GM19239 (cell line): ENCODE measurements at places on chromosomes 3 and 15.

DNA sequence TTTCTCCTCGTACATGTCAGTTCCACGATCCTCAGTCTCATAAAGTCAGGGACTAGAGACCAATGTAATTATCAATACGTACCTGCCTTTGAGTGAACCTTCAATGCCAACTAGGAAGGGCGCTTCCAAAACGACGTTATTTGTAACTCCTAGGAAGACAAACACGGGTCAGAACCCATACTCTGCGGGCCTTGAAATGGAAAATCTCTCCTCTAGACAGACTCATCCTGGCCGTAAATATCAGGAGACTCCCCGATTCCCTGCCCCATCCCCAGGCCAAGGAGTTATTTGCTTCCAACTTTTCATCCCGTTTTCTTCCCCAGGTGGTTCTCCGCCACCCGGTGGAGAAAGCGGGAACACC is 578 bp downstream of the OIP5 start:
- DNase-seq = no peak

GRCh38 chr3:45026038-45026437 is at the start of gene CLEC3B:
Gene CLEC3B (plus strand): TSS chr3:45026303. CDS start chr3:45026363, 60 bp downstream.
- no peak for DNase-seq

- no peak for DNase-seq
Observed at GRCh38 chr15:83430441-83430840, 16.7 kb upstream of the SH3GL3 start.

- DNase-seq = no peak
Observed at GRCh38 chr3:186964616-186965015, 34.3 kb downstream of the ST6GAL1 start.

DNA sequence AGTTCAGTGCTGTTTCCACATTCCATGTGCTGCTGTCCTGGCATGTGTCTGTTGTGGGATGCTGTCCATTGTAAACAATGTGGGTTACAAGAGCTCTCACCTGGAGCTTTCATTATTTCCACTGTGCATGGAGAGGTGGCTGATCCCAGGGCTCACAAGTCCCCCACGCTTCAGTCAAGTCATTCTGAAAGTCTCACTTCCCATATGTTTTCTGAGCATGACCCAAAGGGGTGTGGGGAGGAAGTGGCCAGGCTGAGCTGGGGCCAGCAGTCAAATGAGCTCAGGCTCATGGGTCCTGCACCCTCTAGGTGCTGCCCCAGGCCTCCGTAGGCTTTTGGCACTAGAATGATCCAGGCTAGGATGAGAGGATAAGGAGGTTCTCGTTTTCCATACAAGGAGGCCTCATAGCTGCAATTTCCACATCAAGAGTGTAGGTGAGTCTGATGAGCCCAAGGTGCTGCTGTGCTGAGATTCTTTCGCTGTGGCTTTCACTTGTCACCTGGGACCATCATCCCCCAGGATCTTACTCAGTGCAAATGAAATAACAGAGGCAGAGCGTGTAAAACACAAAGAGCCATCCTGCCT is 22.0 kb downstream of the STARD5 start:
- DNase-seq = peak; percentile 38

DNA sequence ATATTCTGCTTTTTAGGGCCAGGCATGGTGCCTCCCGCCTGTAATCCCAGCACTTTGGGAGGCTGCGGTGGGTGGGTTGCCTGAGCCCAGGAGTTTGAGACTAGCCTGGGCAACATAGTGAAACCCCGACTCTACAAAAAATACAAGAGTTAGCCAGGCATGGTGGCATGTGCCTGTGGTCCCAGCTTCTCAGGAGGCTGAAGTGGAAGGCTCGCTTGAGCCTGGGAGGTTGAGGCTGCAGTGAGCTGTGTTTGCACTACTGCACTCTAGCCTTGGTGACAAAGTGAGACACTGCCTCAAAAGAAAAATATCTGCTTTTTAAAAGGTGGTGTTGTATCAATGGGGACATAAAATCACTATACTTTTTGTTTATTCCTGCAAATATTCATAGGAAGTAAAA is 112.8 kb downstream of the C3orf38 start:
- no peak for DNase-seq

DNA sequence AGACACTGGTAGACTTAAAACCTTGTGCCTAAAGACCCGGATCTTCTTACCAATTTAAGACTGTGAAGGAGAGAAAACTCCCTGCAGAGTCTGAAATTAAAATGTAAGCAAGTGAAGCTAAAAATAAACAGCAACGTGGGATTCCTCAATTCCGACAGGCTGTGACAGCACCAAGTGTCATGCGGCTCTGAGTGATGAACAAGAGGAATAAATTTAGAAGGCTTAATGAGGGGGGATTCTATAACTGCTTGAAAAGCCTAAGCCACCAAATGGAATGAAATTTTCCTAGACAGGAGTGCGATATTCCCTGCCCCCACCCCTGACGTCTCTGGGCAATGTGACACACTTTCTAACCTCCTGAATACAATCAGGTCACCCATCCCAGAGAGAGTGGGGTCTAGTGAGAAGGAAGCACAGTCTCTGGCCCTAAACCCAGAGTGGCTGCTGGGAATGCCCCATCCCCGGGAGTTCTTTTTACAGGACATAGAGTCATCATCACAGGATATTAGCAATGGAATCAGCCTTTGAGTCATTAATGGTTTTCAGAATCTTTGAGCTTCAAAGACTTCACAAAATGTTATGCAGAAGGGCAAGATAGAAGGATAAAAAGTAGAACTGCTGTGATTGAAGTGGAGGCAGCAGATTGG is 114.3 kb downstream of the EDEM1 start:
- DNase-seq = no peak

GRCh38 chr3:13280811-13281506 is 139.2 kb downstream of the NUP210 start:
- no peak for DNase-seq

DNA sequence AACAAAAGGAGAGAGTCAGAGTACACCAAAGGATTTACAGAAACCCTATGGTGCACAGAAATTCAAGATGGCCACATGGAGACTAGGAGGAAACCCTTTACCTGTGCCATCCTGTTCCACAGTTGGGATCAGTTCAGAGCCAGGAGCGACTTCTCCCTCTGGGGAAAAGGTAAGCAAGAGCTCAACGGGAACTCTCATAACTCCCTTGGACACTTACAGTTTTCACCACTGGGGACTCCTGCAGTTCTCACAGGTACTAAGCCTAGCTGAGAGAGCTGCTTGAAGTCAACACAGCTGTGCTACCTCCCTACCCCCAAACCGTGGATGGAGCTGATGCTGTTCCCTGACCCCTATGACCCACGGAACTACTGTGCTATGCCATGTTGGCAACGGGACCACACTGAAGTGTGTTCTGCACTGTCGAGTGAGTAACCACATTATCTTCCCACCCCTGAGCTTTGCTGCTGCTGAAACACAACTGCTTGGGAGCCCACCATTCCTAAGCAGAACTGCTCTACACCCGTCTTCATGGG is 606.8 kb downstream of the GBE1 start:
- no peak for DNase-seq

DNA sequence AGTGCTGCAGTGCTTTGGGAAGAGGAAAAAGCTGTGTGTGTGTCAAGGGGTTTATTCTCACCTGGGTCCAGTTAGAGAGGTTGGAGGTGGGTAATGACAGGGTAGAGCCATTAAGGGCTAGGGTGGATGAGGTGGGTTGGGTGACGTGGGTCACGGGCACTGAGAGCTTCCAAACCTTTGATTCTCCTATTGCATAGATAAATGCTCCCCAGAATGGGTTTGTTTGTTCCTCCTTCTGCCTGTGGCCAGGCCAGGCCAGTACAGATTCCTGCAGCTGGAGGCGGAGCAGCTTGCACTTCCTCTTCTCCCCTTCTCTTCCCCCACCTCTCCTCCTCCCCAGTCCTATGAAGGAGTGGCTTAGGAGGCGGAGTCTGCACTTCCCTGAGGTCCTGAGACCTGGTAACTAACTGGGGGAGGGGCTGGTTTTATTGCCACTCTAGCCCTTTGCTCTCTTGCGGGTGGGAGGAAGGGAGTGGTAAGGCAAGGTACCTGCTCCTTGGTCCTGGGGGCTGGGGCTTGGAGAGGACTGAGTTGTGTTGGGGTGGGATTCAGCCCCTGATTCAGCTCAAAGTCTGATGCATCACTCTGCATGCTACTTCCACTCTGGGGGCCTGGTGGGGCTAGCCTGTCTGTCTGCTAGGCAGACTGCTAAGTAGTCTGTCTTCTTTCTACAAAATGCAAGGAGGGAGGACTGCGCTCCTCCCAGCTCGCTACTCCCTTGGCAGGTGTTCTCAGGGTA is 3.5 kb downstream of the SPINT1 start:
- DNase-seq = peak; percentile 75

- DNase-seq = no peak
Observed at GRCh38 chr3:42723219-42723618, 20.6 kb upstream of the HHATL start.

DNA sequence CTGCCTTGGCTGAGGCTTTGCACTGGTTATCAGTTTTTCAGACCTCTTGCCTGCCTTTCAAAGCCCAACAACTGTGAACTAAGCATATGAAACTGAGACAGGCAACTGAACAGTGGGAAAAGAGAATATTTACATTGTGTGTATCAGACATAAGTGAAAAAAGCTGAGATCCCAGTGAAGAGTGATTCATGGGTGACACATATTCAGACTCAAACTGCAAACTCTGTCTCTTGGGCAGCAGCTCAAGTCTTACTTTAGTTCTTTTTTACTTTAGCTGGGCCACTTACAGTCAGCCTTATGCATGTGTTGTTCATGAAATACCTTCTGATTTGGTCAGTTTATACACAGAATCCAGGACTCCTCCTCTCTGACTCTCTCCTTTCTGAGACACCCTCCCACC is 19.2 kb downstream of the SUCLG2 start:
- DNase-seq = no peak

DNA sequence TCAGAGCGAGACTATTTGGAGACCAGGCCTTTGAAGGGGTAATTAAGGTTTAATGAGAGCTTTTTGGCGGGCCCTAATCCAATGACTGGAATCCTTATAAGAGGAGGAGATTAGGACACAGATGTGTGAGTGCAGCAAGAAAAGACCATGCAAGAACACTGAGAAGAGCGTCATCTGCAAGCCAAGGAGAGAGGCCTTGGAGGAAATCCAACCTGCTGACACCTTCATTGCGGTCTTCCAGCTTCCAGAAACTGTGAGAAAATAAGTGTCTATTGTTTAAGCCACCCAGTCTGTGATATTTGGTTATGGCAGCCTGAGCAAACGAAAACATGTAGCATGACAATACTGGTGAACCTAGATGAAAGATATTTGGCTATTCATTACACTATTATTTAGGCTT is 23.0 kb upstream of the MUSTN1 start:
- DNase-seq = no peak

DNA sequence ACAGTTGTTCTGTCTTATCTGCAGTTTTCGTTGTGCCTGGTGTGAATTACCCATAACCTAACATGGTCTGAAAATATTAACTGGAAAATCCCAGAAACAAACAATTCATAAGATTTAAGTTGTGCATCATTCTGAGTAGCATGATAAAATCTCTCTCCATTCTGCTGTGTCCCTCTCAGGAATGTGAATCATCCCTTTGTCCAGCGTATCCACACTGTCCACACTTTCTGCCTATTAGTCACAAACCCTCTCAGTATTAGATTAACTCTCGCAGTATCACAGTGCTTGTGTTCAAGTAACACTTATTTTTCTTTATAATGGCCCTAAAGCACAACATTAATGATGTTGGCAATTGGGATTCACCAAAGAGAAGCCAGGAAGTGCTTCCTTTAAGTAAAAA is 203.2 kb downstream of the CGGBP1 start:
- no peak for DNase-seq

- no peak for DNase-seq
Observed at GRCh38 chr15:65952391-65953053, 83.2 kb downstream of the RAB11A start.

DNA sequence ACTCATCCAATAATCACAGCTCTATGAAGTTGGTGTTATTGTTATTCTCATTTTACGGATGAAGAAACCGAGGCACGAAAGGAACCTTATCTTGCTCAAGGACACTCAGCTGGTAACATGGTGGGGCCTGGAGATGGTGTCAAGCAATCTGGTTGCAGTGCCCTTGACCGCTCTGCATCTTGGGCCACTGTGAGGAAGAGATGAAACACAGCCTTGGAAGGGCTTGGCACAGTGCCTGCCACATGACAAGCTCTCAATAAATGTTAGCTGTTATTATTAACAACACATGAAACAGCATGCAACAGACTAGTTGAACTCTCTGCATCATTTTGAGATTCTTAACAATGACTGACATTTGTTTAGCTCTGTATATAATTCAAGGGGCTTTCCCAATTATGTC is 10.1 kb upstream of the ITGA11 start:
- DNase-seq = no peak

- no peak for DNase-seq
Observed at GRCh38 chr3:278300-279064, 81.9 kb downstream of the CHL1 start.

DNA sequence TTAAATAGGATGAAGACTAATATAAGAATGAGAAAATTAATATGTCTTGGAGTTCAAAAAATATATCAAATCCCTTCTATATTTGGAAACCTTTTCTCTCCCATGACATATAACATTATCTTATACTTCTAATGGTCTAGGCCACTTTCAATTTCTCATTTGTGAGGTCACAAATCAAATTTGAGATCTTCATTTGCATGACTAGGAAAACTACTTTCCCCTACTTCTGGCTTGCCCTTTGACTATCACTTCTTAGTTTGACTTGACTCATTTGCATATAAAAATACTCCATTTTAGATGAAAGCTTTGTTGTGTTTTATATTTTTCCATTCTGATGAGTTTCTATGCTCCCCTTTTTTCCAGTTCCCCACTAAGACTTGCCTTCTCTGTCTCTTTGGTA is 598.6 kb upstream of the TBL1XR1 start:
- DNase-seq = no peak

GRCh38 chr3:146529021-146529420 is 15.4 kb downstream of the PLSCR1 start:
- DNase-seq = no peak

DNA sequence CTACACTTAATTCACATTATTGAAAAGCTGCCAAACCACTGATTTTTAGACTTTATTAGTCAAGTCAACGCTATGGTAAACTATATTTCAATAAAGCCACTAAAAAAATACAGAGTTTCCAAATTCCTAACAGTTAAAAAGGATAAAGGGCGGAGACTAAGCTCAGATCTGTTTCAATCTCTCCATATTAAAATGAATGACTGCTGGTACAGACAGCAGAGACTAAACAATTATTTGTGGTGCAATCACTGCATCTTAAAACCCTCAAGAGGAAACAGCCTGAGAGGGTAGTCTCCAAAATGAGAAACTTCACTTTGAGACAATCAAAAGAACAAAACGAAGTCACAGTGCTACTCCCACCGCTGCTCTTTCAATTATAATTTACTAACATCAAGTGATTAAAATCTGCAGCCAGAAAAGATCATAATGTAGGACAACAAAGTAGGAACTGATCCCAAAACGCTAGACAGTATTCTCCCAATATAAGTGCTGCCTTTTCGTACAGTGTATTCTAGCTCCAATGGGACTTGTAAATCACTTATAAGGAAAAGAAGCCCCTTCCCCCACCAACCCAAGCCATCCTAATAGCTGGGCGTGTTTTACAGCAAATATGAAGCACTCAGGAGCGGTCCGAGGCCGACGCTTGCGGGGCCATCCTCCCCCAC is 1.2 kb downstream of the UBP1 start:
- DNase-seq = no peak

- DNase-seq = no peak
Observed at GRCh38 chr3:13541691-13542090, 7.2 kb upstream of the FBLN2 start.

- no peak for DNase-seq
Observed at GRCh38 chr15:55796321-55796965, 53.5 kb upstream of the PRTG start.
